ENCODE measurements at places on chromosomes 6 and 20.

DNA sequence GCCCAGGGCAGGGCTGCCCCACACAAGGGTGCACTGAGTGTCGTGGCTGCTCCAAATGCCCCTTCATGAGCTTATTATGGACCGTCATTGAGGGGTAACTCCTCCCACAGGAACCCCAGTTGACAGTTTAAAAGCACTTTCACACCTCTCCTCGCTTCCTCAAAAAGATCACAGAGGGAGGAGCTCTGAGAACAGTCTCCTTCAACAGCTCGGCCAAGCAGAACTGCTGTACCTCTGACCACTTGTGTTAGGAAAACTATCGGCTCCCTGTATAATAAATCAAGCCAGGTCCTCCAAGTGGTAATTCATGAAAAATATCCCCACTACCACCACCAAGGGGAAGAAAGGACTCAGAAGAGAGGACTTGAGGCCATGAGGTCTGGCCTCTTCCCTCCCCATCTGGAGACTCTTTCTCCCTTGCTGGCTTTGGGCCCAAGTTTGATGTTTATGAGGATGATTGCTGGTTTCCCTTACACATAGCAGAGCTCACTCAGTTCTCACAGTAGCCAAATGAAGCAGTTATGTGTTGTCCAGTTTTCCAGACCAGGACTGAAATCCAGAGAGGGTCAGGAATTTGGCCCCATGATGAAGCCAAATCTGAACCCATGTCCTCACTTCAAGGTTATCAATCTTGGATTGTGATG is 8.7 kb downstream of the SNX21 start:
- no peak for DNase-seq

DNA sequence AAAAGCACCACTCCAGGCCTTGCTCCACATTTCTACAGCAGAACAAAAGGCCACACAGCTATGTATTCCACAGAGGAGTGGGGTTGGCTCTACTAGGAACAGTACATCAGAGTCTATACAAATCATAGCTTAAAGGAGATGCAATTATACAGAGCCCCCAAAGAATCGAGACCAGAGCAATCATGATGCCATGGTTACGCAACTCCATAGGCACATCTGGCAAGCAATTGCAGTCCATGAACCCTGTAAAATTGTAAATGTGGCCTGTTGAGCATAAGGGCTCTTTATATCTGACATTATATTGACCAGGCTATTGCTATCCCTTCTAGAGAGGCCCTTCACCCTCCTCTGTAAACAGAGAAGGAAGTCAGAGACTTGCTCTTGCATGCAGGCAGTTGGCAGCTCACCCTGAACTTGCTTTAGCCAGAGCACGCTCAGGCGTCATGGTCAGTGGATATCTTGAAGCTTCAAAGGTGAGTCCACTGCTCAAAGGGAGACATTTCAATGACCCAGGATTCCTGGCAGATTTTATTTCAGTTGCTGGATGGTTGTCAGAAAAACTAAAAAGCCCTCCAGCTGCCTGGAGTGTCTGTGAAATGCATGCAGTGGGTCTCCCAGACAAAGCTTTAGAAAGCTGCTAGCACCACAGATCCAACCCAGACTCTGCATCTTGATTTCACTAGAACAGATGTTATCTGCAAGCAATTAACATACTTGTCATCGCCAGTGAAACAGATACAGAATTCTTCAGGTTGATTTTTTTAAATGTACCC is 357.2 kb downstream of the CENPW start:
- no peak for DNase-seq

- DNase-seq, result no peak
Measured at GRCh38 chr20:40600441-40601219, 88.4 kb downstream of the MAFB start.

DNA sequence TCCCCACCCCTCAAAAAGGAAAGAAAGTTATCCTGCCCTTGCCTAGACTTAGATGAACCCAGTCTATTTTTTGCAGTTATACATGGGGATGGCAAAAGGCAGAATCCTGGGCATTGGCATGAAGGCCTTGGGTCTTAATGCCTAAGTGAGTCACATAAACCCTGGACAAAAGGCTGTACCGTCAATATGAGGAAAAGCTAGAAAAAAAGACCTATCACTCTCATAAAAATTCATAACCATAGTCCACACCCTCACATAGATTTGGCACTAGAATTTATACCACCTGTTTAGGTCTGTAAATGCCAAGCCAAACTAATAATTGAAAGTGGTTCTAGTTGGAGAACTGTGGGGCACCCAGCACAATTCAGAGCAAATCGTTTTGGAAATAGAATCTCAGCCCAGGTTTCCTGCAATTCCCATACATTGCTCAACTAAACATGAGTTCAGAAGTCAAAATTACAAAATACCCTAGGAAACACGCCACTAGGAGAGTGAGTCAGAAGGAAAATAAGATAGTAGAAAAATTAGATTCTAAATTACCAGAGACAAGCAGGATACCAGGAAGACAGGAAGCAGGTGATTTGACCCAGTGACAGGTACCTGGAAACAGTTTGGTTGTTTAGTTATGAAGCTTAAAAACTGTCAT is 70.4 kb upstream of the FUCA2 start:
- DNase-seq, result no peak

Measured in CD4-positive, alpha-beta T cell treated with Interleukin-4 for 1 hour (primary cell).